ENCODE measurements at places on chromosomes 13 and 19.
A peak's percentile ranks its signal among the peaks of the same experiment; 100 is the strongest.

DNA sequence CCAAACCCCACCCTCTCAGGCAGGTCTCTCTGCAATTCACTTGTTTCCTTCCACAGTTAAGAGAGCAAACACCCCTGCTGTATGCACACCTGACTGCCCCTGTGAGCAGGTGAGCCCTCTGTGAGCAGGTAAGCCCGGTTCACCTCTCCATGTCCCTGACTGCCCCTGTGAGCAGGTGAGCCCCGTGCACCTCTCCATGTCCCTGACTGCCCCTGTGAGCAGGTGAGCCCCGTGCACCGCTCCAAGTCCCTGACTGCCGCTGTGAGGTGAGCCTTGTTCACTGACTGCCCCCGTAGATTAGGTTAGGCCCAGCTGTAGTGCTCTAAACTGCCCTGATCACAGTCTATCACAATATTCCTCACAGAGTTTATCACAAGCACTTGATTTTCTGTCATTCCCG lies 29.2 kb downstream of the TMTC4 start:
- DNase-seq: peak; percentile 95

- no peak for DNase-seq
These were observed 29.9 kb downstream of the PBX4 start for GRCh38 chr19:19588546-19588945.

DNA sequence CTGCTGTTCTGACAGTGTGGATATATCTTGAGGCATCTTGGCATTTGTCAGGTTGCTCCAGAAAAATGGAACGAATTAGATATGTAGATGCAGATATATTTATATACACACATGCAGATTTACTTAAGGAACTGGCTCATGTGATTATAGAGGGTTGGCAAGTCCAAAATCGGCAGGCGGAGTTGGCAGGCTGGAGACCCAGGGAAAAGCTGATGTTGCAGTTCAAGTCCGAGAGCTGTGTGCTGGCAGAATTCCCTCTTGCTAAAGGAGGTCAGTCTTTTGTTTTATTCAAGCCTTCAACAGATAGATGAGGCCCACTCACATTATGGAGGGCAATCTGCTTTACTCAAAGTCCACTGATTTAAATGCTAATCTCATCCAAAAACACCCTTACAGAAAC lies 24.4 kb upstream of the CSNK1A1L start:
- DNase-seq: no peak

DNA sequence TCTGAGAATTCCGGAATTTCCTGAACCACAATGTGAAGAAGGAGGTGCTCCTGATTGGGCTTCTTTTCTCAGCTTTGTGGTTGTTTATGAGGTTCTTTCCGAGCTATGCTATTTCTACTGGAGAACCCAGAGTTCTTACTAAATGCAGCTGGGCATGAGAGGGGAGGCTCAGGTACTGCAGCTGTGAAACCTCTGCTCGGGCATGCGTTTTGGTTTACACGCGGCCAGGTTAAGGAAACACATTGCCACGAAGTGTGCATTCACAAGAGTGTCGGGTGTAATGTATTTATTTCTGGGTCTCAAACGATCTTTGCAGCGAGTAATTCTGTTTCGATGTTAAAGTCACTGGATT lies 661 bp upstream of the MIR17HG start:
- DNase-seq: no peak

DNA sequence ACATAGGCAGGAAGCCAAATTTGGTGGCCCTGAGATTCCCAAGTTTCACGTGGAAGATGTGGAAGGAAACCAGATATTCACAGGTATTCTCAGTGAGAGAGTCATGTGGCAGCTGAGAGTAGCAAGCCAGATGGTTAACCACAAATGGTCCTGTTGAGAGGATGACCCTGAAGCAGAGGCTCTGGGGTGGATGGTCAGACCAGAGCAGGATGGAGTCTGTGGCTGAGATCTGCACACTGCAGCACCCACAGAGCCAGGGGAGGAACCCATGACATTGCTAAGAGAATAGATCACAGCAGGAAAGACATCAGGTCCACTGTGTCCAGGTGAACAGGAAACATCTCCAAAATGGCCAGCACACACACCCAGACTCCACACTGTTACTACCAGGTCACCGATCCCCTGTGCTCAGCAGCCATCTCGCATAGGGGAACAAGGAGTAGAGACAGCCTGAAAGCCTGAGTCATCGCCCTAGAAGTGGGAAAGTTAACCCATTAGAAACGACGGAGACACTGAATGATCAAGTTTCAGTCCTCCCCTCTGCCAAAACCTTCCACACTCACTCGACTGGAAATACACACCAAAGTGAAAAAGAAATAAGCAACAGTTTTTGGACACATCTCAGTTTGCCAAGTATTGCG lies 160.0 kb downstream of the RBM26 start:
- no peak for DNase-seq

- peak; percentile 79 for DNase-seq
These were observed 113.9 kb downstream of the LRCH1 start for GRCh38 chr13:46666727-46667456.

DNA sequence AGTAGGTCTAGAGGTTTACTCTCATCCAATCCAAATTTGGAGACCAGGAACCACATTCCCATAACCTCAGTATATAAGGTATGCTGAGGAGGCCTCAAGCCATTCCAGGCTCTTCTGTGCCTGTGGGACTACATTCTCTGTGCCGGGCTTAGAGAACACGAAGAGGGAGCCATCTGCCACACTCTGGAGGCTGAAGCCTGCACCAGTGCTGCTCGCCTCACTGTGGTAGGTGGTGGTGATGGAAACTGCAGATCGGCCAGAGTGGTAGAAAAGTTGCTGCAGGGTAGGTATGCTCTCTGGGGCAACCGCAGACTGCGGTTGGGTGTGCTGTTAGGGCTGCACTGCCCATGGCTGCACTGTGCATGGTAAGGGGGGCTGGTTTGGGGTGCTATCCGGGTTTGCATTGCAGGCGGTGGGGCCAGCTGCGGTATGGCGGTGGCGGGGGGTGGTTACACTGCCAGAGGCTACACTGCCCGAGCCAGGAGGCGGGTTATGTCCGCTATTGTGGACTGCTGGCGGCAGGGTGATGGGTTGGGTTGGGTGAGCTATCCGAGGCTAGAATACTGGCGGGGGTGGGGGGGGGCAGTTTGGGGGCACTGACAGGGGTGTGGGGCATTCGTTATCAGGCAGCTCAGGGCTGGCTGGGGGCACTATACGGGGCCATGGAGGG lies 145.0 kb downstream of the TNFRSF19 start:
- DNase-seq: no peak

GRCh38 chr13:99353836-99354235 lies 46.6 kb upstream of the GPR183 start:
- DNase-seq: no peak

DNA sequence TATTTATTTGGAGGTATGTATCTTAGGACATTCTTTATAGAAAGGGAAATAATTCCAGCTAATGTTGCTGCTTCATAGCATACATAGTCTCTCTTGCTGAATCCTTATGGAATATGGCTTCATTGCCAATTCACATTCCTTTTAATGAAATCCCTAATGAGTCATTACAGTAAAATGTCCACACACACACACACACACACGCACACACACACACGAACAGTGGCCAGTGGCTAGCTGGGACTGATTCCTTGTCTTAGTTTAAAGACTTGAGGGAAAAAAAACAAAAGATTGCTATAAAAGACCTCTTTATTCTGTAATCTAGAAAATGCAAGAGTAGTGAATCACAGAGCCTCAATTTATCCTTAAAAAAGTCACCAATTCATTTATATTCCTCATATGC lies 301.6 kb downstream of the SLITRK6 start:
- DNase-seq: no peak

DNA sequence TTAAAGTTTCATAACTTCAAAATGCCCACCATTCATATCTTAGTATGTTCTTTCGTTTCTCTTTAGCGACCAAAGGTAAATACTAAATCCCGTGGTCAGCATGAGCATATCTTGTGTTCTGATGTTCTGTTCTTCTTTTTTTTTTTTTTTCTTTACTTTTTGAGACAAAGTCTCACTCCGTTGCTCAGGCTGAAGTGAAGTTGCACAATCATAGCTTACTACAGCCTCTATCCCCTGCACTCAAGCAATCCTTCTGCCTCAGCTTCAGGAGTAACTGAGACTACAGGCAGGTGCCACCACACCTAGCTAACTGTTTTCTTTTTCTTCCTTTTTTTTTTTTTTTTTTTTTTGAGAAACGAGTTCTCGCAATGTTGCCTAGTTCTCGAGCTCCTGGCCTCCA lies 60.9 kb upstream of the ATP12A start:
- DNase-seq: no peak

GRCh38 chr13:71871176-71871754 lies 4.3 kb upstream of the DACH1 start:
- no peak for DNase-seq

DNA sequence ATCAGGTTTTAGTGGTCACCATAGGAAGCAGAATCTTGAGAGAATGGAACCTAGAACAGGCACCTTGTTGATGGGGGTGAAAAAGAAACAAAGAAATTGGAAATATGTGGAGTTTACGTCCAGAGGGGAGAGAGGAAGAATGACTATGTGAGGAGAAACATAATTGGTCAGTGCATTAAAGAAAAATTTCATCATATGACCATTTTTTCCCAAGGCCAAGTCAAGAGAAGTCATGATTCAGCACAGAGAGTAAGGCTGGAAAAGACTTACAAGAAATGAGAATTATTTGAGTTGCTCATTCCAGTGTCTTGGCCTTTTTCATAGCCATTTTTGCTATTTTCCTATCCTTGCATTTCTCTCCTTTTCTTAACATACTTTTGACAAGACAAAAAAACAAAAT lies 421.7 kb downstream of the EFNB2 start:
- no peak for DNase-seq

- DNase-seq: no peak
These were observed 783.4 kb upstream of the ARGLU1 start for GRCh38 chr13:107351305-107351704.

DNA sequence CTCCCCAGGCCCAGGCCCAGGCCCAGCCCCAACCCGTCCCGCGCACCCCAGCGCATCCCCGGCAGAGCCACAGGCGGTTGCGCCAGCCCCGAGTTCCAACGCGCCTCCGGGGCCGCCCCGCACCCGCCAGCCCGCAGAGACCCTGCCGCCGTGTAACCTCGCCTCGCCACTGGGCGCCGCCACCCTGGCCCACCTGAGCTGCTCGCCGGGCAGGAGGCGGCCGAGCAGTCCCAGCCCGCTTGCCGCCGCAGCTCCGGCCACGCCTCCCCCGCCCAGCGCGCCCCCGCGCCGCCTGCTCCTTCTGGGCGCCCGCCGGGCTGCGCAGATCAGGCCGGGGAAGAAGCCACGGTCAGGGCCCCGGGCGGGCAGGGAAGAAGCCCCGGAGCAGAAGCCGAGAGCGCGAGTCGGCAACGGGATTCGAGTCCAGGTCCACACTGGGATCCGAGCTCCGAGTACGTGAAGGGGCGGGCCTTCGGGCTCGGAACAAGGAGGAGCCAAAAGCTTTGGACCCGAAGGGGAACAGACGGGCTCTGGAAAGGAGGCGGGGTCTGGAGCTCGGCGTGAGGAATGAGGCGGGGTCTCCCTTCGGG lies at the start of gene MBOAT7:
Gene MBOAT7 (minus strand): TSS at position 436 of the 590 bp plus-strand sequence. CDS start 1,072 bp downstream, outside the sequence.
- DNase-seq: peak; percentile 54

GRCh38 chr13:71218960-71219359 lies 648.0 kb downstream of the DACH1 start:
- peak; percentile 19 for DNase-seq

DNA sequence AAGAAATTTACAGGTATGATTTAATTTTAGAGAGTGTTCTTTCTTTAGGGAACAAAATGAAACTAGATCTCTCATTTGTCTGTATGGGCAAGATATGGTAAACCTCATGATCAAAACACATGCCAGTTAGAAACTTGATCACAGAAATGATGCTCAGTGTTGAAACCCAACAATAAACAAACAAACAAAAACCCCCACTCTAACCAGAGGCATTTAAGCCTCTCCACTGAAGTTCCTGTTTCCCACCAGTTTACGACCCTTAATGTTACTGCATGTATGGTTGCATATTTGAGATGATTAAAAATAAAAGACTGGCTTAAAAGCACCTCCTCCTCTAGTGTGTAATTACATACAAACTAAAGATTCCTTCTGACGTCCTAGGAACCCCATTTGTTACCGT lies 293.3 kb upstream of the MAB21L1 start:
- no peak for DNase-seq

GRCh38 chr13:101139081-101139480 lies 277.2 kb downstream of the NALCN start:
- peak; percentile 12 for DNase-seq

- DNase-seq: no peak
These were observed 26.1 kb downstream of the UHRF1 start for GRCh38 chr19:4935444-4935843.

DNA sequence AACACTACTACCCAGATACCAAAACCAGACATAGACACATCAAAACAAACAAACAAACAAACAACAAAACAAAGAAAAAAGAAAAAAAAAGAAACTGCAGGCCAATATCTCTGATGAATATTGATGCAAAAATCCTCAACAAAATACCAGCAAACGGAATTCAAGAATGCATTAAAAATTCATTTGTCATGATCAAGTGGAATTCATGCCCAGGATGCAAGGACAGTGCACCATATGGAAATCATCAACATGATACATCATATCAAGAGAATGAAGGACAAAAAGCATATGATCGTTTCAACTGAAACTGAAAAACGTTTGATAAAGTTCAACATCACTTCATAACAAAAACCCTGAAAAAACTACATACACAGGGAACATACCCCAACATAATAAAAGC lies 48.9 kb upstream of the CEACAM21 start:
- DNase-seq: no peak

DNA sequence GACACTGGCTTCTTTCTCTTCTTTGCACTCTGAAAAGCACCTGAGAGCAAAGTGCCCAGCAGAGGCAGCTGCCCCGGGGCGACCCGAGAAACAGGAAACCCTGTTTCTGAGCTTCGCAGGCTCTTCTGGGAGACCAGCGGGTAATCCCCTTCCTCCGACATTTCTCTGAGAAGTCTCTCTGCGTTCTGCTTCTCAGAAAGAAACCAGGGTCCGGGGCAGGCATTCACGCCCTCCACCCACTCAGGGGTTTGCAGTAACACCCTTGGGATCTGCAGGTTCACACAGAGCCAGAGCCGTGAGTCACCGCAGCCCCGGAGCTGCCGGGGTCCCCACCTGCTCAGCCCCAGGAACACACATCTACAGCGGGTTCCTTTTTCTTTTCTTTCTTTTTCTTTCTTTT lies 86.0 kb downstream of the GADD45B start:
- no peak for DNase-seq

- DNase-seq: no peak
These were observed 214.7 kb downstream of the POSTN start for GRCh38 chr13:37383856-37384370.

DNA sequence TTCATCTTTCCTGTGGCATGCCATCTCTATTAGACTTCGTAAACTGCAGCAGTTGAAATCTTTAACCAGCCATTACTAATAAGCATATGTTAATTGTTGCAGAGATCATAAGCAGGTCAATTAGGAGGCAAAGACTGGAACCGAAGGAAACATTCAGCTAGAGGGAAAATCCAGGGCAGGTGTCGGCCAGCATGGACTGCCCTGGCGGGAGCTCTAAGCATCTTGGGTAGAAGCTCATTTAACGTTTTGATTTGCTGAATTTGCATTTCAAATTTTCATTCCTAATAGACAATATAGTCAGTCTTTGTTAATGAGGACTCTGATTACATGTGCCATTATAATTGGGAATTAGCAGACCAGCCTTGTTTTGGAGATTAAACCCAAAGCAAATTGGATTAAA lies 238.6 kb downstream of the POU4F1 start:
- no peak for DNase-seq

Data from NCI-H2081 (cell line).